Activated T-cell treated with anti-CD3 and anti-CD28 coated beads, Interleukin-2, amount 50 U/mL, for 72 hours (primary cell): ENCODE measurements at places on chromosomes 6 and 20. TPM values are rescaled to one million over a fixed set of nuclear protein-coding genes. Genes with fewer than 3 reads are reported as not detected.

The FOXA2 gene
- total RNA-seq, result not detected

DNA sequence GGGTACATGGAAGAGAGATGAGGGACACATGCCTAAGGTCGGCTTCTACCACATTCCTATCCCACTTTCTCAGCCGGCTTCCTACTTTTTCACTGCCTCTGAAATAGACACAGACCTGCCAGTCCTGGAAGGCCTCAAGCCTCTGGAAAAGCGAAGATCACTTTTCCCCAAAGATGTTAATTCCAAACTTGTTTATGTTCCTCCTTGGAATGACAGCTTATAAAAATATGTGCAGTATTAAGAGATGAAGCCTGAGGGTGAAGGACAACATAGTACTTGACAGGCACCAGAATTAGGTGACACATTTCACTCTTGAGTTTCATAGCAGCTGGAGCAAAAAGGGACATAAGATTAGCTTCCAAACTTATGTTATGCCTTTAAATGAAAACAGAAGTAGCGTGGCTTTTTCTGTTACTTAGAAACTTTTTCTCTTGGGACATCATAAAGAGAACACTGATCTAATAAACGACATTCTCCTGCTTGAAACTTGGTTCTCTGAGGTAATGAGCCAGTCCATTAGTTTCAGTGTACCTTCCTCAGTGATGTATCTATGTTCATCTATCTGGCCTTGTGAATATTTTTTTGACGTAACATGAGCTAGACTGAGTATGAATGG is 25.3 kb downstream of the FOXO3 start:
- DNase-seq, result no peak

The LY6G6C gene
- 0.25 TPM for total RNA-seq

DNA sequence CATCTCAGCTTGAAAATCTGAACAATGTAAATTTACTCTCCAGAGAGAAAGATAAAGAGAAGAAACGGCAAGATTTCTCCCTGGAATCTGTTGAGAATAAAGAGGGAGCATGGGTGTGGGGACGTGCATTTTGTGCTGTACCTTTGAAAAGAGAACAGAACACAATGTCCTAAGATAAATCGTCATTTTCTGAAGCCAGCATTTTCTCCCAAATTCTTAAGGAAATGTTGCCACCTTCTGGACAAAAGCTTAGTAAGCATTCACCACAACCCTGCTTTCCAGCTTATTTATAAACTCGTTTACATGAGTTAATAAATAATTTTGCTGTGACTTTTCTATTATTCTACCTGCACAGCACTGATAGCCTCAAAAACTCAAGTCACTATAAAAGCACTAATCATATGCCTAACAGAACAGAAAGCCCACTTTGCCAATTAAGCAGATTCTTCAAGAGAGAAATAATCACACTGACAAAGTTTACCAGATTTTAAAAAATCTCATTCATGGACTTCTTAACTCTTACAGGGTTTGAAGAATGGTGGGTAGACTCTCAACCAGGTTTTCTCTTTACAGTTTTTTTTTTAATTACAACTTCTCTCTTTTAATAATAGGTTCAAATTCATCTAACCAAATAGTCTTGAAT is 155.8 kb downstream of the MBOAT1 start:
- DNase-seq, result no peak

- no peak for DNase-seq
Measured at GRCh38 chr6:75946146-75946831, 126.2 kb downstream of the IMPG1 start.

The SHLD1 gene
- total RNA-seq, result 14.4 TPM

DNA sequence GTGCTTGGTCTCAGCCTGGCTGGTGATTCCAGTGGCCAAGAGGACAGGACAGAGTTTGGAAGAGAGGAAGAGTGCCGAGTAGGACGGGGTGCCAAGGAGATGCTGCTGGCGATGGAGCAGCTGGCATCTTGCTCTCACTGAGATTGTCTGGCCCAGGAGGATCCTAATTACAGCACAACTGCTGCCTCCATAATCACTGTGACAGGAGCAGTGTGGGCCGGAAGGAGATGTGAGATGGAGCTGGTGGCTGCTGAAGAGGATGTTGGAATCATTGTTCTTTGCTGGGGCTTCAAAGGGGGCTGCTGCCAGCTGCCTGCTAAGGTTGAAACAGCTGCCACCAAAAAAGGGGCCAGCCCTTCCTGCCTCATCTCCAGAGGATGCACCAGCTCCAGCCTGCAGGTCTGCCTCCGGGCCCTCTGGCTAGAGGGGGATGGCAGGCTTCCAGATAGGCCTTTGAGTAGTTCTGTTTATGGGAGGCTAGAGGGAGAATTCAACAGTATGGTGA is 214.4 kb downstream of the RNF144B start:
- DNase-seq, result no peak

DNA sequence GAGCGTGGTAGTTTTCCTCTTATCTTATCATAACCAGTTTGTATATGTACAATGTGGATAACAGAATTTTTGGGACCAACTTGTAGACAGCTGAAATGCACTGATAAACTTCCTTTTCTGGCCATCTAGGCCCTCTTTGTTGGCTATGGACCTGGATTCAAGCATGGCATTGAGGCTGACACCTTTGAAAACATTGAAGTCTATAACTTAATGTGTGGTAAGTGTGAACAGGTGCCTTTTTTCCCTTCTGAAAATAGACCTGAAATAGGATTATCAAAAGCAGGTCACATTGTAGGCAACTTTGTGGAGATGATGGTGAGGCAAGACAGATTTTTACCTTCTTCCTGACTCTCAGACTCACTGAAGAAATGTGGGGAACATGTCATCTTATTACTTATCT is 67.8 kb downstream of the ENPP1 start:
- DNase-seq, result no peak

The SIRPG gene
- 37.0 TPM for total RNA-seq

The POU3F2 gene
- not detected for total RNA-seq

- DNase-seq, result no peak
Measured at GRCh38 chr20:52963131-52963530, 9.0 kb upstream of the TSHZ2 start.

DNA sequence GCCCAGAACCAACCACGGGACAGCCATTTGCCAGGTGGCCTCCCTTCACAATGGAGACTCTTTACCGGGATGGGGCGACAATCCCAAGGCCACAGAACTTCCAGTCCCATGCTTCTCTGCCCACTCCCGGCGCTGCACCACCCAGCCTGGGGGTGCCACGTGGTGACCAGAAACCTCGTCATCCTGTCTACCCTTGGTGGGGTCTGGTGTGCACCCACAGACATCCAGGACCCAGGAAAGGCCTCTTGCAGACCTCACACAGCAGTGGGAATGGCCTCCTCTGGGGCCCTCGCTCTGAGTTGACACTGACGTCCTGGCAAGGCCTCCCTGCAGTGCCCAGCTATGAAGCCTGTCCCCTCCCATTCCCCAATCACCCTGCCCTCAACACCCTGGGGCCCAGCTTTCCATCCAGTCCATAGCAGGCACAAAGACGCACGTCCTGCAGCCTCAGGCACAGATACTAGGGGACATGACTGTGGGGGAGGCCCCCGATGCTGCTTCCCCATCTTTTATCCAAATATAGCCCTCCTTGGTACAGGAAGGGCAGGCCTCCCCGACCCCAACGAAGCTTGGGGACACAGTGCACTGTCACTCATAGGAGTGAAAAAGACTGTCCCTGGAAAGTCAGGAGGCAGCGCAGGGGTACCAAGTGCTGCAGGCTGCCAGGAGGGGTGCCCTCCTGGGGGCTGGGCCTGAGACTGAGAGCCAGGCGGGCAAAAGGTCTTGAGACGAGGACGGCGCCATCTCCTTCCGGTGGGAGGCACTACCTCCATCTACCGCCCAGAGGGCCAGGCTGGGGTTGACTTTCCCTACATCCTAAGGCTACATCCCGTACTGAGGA is 7.2 kb downstream of the CST7 start:
- DNase-seq, result no peak

DNA sequence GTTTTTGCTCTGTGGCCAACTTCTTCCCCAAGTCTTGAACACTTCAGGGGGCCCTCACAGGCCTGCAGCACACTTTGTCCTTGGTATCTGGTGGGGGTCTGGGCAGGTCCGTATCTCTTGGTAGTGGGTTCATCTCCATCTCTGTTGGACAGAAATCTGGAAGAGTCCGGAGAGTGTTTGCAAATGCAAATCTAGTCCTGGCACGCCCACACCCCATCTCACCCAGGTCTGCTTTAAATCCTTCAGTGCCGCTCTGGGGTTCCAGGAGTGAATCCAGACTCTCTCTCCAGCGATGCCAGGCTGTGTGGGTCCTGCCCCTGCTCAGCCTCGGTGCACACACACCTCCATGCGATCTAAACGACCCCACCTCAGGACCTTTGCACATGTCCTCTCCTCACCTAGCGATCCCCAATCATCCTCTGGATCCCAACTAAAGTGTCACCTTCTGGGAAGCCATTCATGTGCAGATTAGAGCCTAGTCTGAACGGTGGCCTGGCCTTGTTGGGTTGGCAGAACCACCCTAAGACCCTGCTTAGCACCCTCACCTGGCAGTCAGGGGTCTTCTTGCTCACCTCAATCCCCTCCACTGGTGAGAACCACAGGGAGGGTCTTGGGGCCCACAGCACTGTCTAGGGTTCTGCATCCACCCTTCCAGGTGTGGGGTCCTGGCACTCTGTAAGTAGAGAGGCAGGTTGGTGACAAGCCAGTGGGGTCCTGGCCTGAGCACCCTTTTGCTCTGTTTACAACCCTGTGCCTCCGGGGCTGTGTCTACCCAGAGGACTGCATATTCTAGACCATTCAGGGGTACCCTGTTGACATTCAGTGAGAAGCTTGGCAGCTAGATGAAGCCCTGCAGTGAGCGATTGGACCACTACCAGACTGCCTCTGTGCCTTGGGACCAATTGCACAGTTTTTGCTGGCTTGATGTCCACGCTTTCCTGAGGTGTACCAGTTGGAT is 100.8 kb downstream of the SYCP2 start:
- no peak for DNase-seq

- DNase-seq, result peak; percentile 72
Measured at GRCh38 chr6:35583893-35584688, 71.4 kb upstream of the TULP1 start.

The STMN3 gene
- total RNA-seq, result 14.4 TPM

The CCN5 gene
- not detected for total RNA-seq

The EFCAB8 gene
- 2.7 TPM for total RNA-seq

- DNase-seq, result no peak
Measured at GRCh38 chr6:124433387-124434160, 528.7 kb upstream of the RNF217 start.

DNA sequence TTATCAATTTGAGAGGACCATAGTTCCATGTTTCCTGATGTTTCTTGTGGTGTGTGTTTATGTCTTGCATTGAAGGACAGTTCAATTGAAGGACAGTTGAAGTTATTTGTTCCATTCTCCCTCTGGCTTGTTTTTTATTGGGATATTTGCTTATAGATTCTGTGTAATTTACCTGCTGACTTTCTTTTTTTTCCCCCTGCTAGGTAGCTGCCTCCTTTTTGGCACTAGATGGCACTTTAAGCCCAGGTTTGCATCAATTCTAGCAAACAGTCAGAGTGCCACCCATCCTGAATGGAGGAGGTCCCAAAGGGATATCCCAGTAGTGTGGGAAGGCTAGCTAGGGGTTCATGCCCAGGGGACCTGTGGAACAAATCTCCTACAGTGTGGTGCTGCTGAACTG is 78.1 kb downstream of the CFAP61 start:
- no peak for DNase-seq

- DNase-seq, result peak; percentile 68
Measured at GRCh38 chr6:444653-445275, 53.2 kb downstream of the IRF4 start.

The C2 gene
- total RNA-seq, result 3.4 TPM

GRCh38 chr6:24126586-24127192 is 674 bp downstream of the NRSN1 start:
- peak; percentile 13 for DNase-seq

The IL17F gene
- 12.3 TPM for total RNA-seq

GRCh38 chr20:44419131-44419844 is 56.4 kb upstream of the TTPAL start:
- DNase-seq, result no peak

The PACRG gene
- not detected for total RNA-seq

The ATP5F1E gene
- 56.4 TPM for total RNA-seq

GRCh38 chr6:104884867-104885517 is 25.3 kb upstream of the HACE1 start:
- DNase-seq, result no peak

DNA sequence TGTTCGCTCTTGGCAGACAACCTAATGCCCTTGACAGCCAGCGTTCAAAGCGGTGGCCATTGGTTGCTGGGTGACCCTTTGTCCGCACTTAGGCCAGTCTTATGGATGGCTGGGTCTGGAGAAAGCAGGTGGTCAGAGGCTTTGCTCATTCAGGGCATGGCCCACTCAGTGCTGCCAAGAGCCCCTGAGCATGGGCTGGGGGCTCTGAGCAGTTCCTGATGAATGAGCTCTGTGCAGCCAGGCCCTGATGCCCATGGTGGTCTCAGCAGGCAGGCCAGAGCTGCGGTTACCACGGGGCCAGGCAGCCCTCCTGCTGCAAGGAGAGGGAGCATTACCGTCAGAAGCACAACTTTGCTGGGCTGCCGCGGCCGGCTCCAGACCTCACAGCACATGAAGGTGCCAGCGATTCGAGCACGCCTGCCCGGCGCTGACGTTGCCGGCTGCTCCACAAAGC is 36.3 kb downstream of the CDH4 start:
- no peak for DNase-seq

GRCh38 chr6:37433657-37434271 is 743 bp downstream of the CMTR1 start:
- peak; percentile 63 for DNase-seq

The USP49 gene
- total RNA-seq, result 13.3 TPM

DNA sequence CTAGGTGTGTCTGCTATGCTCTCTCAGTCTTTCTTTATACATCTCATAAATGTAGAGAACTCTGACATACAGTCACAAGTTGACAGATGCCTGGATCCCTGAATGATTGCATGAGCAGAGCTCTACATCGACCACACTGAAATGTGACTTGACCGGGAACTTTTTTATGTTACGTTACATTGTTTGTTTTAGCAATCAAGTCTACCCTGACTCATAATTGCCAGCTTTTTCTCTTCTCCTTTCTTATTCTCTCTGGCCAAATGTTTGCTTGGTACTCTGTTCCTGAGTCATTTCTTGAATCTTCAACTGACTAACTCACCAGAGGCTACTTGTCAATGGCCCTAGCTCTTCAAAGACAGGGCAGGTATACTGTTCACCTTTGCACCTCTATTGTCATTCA is 213.6 kb upstream of the DTNBP1 start:
- peak; percentile 50 for DNase-seq

DNA sequence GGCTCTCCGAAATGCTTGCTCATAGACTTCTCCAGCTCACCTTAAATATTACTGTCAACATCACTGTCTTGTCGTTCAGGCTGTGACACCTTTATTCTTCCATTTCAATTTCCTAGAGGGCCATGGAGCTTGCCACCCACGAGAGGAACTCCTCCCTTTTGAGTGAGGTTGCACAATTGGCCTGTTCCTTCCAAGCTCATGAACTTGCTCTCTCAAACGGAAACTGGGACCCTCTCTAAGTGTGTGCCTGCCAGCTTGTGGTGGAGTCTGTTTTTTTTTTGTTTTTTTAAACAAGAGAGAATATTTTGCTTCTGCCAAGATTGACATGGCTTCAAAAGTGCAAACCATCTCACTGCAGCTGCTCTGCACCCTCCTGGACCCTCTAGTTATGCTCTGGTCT is 19.3 kb upstream of the IYD start:
- DNase-seq, result no peak
